CD4-positive, alpha-beta T cell treated with Interleukin-4 for 1 hour (primary cell): ENCODE measurements at places on chromosomes 16 and 17.

GRCh38 chr17:1082579-1082978 is 85.7 kb downstream of the TIMM22 start:
- DNase-seq = no peak

DNA sequence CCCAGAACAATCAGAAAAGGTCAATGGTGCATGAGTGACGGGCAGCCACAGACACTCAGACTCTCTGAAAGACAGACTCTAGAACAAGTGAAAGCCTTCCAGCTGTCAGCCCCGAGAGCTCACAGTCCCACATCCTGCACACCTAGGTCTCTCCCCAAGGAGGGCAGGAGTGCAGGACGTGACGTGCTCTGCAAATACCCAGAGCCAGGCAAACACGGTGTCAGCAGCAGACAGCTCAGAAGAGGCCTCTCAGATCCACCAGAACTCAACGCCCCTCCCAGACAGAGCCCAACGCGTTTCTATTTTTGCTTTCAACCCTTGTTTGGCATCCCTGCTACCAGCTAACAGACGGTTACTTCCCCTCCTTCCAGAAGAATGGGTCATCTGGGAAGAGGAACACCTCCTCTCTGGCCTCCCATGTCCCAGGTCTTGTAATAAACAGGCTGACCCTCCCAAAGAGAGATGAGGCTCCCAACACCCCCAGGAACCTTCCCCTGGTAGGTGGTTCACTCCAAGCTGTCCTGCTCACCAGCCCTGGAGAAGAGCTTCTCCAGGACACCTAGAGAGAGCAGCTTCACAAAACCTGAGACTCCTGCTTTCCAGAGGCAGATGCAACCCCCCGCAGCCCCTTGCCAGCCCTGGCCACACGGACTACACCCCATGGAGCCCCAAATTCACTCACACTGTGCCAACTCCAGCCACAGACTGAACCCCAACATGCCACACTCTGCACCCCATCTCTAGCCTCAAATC is 7.6 kb downstream of the PITPNM3 start:
- DNase-seq = peak; percentile 9

DNA sequence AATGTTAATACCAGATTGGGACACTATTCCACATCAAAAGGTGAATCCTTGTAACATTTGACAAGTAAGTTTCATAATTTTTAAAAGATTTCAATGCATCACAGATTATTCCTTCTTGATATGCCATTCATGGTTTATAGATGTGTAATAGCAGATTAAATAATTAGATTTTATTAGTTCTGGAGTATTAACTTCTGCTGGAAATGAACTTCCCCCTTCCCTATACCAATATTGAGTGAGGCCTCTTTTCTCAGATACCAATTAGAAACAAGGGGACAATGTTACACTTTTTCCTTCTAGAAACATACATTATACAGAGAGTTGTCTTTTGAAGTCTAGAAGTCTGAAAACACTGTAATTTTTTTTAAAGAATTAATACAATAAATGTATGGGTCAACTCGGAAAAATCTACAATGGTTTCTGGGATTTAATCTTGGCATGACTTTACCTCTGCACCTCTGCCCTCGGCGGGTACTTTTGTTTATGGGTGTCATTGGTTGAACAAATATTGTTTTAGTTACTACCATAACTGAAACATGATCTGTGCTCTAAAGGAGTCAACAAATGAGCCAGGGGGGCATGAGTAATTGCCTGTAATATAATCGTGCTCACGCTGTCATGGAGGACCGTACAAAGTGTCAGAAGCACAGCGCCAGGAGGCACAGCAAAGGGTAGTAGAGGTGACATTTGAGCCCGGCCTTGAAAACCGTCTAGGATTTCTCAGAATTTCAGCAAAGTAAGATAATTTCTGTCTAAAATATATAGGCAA is 8.2 kb downstream of the LRRC37B start:
- DNase-seq = no peak

GRCh38 chr16:56755038-56755437 is 25.1 kb downstream of the NUP93 start:
- DNase-seq = no peak

- DNase-seq = no peak
These were observed 4.4 kb upstream of the MED9 start for GRCh38 chr17:17472333-17472920.

- no peak for DNase-seq
These were observed 21.5 kb downstream of the TNS4 start for GRCh38 chr17:40479754-40480480.

DNA sequence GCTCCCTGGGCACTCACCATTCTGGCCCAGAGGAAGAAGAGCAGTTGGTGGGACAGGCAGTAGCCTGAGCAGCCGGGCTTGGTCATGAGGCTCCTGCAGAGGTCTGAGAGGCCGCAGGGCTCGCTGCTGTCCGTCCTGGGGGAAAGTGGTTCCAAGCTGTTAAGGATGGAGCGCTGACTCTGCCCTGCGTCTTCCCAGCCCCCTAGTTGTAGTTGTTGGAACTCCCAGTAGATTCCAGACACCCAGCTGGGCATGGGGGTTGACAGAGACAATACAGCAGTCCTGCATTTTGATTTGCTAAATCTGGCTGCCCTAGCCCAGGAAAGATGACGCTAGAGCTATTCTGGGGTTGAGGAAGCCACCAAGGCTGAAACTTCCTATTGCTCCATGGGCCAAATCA is 7.3 kb downstream of the C16orf89 start:
- DNase-seq = no peak

- no peak for DNase-seq
These were observed 97.7 kb downstream of the RPGRIP1L start for GRCh38 chr16:53605831-53606400.

GRCh38 chr16:77995843-77996455 is 26.4 kb upstream of the CLEC3A start:
- DNase-seq = no peak

DNA sequence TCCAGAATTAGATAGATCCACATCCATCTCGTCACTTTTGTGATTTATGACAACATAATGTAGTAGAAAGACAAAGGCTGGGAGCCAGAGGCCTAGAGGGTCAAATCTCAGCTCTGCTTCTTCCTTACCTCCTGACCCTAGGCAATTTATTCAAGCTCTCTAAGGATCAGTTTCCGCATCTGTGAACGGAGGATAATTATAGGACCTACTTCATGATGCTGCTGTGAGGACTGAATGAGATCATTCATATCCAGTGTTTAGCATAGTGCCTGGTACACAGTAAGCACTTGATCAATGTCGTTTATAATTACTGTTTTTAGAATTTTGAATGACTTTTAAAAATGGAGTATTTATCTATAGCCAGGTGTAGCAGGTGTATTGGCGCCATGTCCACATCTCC is 128.4 kb downstream of the SHISA9 start:
- DNase-seq = no peak

DNA sequence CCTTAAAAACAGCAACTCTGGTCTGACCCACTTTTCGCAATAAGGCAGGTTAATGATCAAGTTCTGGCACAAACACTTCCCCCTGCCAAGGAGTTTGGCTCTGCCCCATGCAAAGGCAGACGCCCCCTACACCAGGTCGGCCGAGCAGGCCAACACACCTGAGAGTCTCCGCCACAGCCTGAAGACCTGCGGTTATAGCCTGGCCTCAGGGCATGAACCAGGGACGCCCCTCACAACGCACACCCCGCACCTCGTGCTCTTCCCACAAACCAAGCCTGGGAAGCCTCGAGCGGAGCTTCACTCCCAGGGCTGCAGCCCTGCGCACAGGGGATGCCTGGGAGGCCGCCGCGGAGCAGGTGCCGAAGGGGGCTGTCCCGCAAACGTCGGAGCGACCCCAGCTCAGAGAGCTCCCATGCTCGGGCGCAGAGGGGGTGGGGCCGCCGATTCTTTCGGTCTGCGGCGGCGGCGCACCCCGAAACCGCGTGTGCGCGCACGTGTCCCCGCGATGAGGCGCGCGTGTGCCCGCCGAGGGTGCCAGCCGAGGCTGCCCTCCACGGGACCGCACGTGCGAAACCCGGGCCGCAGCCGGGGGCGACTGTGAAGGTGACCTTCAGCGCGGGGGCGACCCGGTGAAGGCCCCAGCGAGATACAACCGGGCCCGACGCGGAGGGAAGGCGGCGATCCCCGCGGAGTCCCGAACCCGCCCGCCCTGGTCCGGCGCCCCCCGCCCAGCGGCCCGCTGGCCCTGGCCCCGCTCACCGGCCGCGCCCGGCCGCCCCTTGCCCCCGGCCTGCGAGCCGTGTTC is 559 bp downstream of the CLUH start:
- peak; percentile 22 for DNase-seq

DNA sequence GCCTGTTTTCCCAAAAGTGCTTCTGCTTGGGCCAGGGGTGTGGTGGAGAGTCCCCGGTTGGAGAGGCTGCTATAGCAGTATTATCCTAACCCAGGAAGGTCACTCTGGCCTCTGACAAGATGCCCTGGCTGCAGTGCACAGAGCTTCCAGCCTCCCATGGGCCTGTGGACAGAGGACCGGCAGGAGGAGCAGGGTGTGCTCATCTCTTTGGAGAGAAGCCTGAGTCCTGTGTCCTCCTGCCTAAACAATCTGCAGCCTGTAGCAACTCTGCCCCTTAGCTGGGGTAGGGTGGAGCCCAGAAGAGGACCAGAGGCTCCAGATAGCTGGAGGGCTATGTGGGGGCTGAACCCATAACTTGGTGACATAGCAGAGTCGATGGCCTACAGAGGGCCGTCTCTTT is 78.0 kb downstream of the MPRIP start:
- no peak for DNase-seq

DNA sequence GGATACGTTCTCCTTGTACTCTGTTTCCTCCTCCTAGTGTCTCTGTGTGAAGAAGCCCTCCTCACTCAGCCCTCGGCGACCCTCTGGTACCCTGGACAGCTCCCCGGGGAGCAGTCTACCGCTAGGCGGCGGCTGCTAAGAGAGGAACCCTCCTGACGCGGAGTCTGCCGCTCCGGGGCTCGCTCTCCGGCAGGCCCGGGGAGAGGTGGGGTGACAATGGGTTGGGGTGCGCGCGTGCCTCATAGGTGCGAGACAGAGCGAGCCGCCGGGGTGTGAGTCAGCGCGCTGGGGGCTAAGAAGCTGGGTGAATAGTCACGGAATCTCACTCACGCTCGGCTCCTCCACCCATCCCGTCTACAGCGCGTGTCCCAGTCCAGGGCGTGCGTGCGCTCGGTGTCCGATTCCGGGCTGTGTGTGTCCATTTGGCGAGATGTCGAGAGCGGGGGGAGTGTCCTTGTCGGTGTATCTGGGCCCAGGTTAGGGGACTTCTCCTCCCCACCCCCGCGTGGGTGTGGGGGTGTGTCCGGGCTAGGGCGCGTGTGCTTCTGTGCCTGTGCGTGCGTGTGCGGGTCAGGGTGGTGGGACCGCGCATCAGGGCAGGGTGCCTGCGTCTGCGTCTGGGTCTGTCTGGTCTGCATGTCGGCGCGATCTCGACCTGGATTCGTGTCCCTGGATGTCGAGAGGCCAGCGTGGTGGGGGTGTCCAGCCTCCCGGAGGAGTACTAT is 577 bp upstream of the HS3ST2 start:
- DNase-seq = no peak

DNA sequence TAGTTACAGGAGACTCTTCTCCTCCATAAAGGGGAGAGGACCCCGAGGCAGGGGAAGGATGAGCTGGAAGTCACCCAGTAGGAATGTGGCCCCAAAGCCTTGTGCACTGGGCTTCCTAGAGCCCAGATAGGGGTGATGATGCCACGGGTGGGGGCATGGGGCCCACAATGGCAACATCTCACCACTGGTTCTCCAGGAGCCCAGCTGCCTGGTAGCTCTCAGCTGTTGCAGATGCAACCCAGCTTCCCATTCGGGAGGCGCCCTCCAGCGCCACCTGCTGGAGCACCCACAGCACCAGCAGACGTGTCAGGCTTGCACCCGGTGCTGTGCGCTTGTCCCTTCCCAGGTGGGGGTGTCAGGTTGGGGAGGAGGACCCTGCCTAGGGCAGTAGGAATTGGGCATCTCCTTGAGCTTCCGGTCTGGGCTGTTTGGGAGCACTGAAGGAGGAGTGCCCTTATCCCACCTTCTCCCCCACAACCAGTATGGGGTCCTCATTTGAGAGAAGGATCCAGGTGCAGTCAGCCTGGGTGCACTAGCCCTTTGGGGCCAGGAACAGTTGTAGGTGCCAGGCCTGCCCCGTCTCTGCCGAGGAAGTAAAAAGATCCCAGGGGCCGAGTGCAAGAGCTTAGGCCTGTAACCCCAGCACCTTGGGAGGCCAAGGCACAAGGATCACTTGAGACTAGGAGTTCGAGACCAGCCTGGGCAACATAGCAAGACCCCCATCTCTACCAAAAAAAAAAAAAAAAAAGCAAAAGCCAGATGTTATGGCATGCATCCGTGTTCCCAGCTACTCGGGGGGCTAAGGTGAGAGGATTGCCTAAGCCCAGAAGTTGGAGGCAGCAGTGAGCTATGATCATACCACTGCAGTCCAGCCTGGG is 14.4 kb downstream of the CDIPT start:
- DNase-seq = peak; percentile 81

DNA sequence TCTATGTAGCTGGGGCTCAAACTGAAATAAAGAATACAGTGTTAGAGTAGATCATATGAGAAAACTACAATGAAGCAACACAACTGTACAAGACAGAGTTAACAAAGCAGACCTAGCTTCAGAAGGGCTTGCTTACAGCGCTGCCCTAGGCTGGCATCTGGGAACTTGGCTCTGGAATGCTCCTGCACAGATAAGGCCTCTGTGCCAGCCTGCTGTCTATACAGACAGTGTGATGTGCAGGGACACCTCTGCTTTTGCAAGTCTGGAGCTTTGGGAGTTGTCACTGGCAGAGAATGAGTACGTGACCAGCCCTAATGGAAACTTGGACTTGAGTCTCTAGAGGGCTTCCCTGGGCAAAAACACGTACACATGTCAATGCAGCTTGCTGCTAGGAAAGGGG is 32.1 kb upstream of the SLC38A8 start:
- DNase-seq = no peak

GRCh38 chr17:60372790-60373483 is 19.0 kb downstream of the USP32 start:
- no peak for DNase-seq

- DNase-seq = peak; percentile 64
These were observed 875 bp downstream of the PRKCB start for GRCh38 chr16:23836404-23837311.

GRCh38 chr17:51869387-51869786 is 289.1 kb downstream of the CA10 start:
- no peak for DNase-seq

GRCh38 chr17:28573521-28573920 is 2.2 kb upstream of the PIGS start:
- DNase-seq = no peak

- DNase-seq = no peak
These were observed 11.4 kb downstream of the CNP start for GRCh38 chr17:41977991-41978390.

GRCh38 chr17:81365601-81366585 is 29.4 kb upstream of the BAHCC1 start:
- peak; percentile 40 for DNase-seq

DNA sequence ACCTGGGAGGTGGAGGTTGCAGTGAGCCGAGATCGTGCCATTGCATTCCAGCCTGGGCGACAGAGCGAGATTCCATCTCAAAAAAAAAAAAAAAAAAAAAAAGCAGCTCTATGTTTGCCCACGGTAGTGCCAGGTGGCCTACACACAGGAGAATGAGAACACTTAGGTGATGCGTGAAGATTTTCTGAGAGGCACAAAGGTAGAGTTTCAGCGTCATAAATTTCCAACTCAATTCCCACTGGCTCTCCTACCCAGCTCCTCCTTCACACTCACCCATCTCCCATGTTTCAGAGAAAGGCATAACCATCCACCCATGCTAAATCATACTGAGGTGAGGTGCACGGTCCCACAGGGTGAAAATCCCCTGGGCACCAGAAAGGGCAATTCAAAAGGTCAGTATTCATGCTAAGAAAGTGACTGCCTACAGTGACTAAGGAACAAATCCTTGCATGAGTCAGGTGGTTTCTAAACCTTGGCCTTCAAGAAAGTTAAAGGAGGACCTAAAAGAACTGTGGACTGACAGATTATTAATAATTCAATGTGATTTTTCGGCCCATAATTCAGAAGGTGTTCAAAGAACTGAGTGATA is 4.8 kb downstream of the DCAKD start:
- DNase-seq = no peak
